NCI-H2081 (cell line): ENCODE measurements at places on chromosomes 5 and 9.

DNA sequence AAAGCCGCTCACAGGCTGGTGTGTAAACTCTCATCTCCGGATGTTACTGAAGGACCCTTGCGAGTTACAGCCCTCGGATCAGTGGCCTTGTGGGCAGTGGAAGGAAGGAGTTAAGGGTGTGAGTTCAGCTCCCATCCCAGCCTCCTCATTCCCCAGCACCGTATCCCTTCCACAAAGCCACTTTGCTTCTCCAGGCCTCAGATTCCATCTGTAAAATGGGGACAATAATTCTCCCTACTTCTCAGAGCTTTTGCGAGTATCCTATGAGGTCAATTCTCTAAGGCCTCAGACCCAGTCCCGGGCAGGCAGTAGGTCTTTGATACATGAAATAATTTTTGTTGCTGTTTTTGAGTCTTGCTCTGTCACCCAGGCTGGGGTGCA, 141.3 kb downstream of the C9orf50 start:
- no peak for DNase-seq

GRCh38 chr9:124017929-124018729, 6.6 kb downstream of the LHX2 start:
- no peak for DNase-seq

DNA sequence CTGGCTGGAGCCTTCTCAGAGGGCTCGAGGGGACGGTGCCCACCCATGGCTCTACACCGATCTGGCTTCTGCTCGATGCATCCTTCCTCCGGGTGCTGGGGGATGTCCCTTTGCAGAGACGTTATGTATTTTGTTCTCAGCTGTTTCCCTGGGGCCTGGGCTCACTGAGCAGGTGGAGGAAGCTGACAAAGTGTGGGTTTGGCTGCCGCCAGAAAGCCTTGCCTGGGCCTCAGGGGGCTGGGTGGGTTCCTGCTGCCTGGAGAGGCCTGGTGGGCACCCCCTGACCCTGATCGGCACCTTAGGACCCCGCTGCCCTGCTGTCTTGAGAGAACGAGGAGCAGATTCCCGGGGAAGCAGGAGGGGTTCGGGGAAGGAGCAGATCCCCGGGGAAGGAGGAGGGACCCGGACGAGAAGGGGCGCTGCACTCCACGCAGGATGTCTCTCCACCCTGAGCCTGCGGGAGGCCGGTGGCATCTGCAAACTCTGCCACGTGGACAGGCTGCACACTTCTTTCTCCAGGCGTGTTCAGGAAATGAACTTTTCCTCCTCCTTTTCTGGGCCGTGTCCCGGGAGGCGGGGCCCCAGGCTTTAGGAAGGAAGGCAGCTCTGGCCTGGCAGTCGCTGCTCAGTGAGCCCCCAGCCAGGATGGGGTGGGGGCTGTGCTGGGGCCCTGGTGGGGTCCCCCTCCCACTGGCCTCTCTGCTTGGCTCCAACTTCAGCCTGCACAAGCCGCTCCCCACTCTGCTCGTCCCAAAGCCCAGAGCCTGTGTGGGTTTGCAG, 148.9 kb downstream of the RXRA start:
- no peak for DNase-seq

DNA sequence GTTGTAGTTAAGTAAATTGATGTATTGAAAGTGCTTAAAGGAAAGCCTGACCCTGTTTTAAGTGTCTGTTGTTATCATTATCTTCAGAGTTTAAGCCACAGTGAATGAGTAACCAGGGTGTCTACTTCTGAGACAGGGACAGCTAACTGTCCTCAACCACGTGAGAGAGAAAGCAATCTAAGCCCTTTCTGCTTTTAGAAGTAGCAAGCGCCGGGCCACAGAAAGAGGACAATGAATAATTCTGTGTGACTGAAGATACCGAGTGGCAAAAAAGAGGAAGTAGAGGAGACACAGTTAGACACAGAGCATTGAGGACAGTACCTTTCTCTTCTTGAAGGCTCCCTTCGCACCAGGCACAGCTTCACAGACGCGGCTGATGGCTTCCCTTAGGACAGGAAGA, 86.3 kb downstream of the S1PR3 start:
- DNase-seq: no peak

- DNase-seq: no peak
Measured at GRCh38 chr5:160507221-160507721, 85.6 kb downstream of the PTTG1 start.
